ENCODE measurements at places on chromosomes 13 and 19.

DNA sequence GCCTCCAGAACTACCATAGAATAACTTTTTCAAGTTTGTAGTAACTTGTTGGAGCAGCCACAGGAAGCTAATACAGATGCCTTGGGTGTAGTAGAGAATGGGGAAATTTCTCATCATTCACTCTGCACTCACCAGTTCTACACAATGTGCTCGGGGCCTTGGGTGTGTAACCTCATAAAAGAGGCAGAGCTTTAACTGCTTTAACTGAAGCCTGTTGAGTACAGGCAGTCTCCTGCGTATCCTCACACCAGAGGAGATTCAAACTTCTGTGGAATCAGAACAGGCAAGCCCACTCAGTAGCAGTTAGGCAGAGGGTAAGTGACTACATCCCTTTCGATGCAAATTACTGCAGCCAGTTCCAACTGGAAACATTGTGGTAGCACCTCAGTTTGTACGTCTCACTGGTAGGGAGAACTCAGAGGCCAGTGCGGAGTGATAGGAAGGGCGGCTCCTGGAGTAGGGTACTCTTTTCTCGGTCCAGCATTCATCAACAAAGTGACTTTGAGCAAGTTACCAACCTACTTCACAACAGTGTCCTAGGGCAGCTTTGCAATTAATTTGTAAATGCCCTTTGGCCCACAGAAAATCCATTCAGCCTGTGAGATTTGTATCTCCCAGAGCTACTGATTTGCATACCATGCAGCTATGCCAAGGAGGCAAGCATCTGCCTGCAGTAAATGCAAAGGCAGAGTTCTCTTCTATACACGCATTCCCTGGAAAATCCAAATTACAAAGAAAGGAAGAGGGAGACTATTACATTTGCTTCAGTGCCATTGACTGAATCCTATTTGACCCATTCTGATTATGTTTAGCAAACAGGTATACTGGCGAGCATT, 904.3 kb downstream of the DIAPH3 start:
- no peak for DNase-seq

DNA sequence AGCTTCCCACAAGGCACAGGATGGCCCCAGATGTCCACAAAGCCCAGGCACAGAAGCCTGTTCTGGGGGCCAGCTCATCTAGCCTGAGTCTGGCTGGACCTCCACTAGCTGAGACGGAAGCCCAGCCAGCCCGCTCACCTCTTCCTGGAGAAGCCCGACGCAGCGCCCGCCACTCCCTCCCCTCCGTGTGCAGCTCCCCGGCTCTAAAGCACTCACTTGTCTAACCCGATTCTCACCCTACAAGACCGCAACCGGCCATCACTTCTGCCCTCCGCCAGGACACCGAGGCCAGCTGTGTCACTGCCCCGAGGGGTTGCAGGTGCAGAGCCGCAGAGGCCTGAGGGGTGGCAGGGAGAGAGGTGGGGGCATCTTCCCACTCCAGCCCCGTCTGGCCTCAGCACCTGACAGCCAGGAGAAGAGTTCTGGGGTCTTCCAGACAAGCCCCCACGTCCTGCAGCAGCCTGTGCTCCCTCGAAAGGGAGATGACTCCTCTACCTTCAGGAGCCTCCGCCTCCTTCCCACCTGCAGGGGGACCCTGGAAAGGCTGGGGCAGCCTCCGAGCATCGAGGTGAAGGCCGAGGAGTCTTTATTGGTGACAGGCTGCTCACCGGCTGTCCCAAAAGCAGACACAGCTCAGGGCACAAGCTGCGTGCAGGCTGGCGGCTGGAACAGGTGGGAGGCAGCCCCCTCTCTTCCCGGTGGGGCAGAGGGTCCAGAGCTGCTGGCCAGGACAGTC, 5.9 kb upstream of the DIRAS1 start:
- DNase-seq, result no peak

GRCh38 chr13:98234348-98234747, 57.3 kb upstream of the RNF113B start:
- DNase-seq, result no peak

- DNase-seq, result no peak
These were observed 150.7 kb downstream of the FOXO1 start for GRCh38 chr13:40515702-40516101.

DNA sequence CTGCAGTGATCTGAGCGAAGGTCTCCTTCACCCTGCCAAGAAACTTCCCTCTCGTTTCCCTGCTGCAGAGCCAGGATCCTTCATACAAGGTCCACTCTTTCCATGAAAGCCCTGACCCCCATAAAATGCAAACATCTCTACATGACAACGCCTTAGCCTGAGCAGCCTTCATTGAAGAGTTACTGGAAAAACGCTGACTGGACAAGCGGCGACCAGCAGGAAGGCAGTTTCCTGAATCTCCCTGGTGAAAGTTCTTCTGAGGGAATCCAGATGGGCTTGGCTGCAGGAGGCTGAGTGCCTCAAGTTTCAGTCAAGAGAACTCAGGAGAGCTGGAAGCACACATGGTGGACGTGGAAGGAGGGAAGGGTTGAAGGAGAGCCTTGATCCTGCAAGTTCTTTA, 17.7 kb downstream of the GSX1 start:
- DNase-seq, result no peak

GRCh38 chr13:33110713-33111413, 94.6 kb downstream of the KL start:
- DNase-seq, result no peak

DNA sequence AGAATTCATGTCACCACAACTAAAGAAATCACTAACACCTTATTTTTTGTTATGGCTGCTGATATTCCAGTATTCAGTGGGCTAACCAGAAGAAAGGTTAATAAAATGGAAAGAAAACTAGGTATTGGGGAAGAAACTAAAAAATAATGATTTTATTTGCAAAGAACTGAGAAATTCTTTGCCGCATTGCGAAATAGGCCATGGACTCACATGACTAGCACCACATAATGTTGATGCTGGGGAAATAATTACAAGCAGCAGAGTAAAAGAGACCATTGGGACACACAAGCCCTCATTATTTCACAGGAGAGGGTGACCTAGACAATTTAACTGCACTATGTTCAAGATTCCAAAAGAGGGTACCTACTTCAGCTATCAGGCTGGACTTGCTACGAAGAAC, 1411.5 kb downstream of the SLITRK5 start:
- no peak for DNase-seq

- no peak for DNase-seq
These were observed 69.9 kb downstream of the ARHGEF18 start for GRCh38 chr19:7418596-7418995.

Data from stimulated activated CD8-positive, alpha-beta memory T cell treated with anti-CD3 and anti-CD28 coated beads, Interleukin-7, amount 100 ng/mL, for 24 hours (primary cell).